ENCODE measurements at places on chromosomes 3 and 15.

GRCh38 chr3:37666618-37667017 lies 195.1 kb upstream of the CTDSPL start:
- DNase-seq, result no peak

DNA sequence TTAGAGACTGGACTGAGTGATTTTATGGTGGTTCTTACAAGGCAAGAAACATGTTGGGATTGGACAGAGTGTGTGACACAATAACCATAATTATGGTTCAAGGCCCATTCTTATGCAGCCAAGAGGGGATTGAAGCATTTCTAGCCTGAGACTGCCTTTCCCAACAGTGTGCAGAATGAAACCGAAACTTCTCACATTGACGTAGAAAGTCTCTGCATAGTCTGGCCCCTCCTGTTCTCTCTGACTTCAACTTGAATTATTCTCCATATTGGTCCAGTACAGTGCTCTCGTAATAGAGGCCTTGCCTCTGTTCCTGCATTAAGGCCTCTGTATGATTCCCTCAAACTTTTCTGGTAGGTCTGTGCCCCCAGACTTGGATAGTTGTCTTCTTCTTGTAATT lies 138.3 kb downstream of the DIPK2A start:
- no peak for DNase-seq

GRCh38 chr15:77107531-77108355 lies 36.8 kb upstream of the TSPAN3 start:
- peak; percentile 61 for DNase-seq

DNA sequence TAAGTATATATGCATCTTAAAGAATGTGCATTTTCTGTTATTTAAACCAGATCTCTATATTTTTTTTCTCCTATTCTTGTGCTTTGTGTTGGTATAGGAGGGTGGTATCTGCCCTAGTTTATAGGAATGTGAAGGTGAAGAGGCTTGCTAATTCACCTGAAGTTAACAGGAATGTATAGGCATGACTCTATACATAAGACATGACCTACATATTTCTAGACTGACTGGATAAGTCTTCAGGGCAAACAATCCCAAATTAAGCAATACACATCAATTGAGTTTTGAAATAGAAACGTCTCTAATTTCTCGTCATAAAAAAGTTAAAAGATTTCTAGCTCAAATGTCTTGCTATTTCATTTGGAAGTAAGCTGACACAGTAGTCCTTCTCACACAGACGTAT lies 410.0 kb downstream of the DIPK2A start:
- no peak for DNase-seq

GRCh38 chr3:129058441-129059200 lies 2.0 kb upstream of the GP9 start:
- peak; percentile 35 for DNase-seq
